Right atrium auricular region (tissue), 2 donors: ENCODE measurements at places on chromosomes 16 and 17.

- DNase-seq = no peak
- no peak overlapping the region for H3K27ac ChIP-seq
- H3K36me3 ChIP-seq = no peaks in the 10 kb centered on the region
Observed at GRCh38 chr17:15957206-15957605, 12.3 kb downstream of the ADORA2B start.

DNA sequence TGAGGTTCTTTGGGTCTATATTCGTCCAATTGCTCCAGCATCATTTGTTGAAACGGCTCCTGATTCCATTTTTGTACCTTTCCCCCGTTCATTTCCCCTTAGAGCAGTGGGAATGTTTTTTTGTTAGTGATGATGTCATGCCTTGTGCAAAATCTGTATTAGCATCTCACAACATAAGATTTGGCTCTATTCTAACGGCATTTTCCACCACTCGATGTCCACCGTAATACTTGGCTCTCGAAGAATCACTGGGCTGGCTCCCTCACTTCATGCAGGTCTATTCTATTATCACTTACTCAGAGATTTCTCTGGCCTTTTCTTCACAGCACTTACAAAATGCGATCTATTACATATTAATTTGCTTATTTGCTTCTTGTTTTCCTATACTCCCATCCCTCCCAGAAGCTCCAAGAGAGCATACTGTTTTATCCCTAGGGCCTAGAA, 571 bp upstream of the NME1 start:
- DNase-seq = no peak
- peak overlapping the region; percentile 95 for H3K27ac ChIP-seq
- peak overlapping the region; percentile 54 for H3K4me3 ChIP-seq
- H3K36me3 ChIP-seq = no peaks in the 10 kb centered on the region
- H3K27me3 ChIP-seq = no peaks in the 10 kb centered on the region

GRCh38 chr17:77845541-77846225, 112.8 kb upstream of the TNRC6C start:
- H3K27me3 ChIP-seq = no peaks in the 10 kb centered on the region
- H3K4me3 ChIP-seq = no peak overlapping the region
- no peak for DNase-seq
- no peak overlapping the region for H3K27ac ChIP-seq
- no peaks in the 10 kb centered on the region for H3K4me1 ChIP-seq
- no peaks in the 10 kb centered on the region for H3K36me3 ChIP-seq

DNA sequence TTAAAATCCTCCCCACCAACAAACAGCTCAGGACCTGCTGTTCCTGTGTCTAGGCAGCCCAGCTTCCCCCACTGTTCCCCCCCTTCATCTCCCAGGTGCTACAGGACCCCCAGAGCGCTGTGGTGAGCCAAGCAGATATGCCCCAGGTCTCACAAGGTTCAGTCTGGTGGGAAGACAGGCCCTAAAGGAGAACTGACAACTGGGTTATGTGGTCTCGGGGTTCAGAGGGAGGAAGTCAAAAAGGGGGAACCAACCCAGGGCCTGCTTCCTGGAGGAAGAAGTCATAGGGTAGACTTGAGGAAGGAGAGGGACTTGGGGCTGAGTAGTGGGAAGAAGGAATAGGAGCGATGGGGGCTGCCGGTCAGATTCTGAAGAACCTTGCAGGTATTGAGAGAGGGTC, 2.6 kb downstream of the RIPOR1 start:
- H3K27me3 ChIP-seq = no peaks in the 10 kb centered on the region
- no peaks in the 10 kb centered on the region for H3K4me1 ChIP-seq
- H3K27ac ChIP-seq = peak overlapping the region; percentile 97
- H3K36me3 ChIP-seq = no peaks in the 10 kb centered on the region
- DNase-seq = no peak
- no peak overlapping the region for H3K4me3 ChIP-seq

DNA sequence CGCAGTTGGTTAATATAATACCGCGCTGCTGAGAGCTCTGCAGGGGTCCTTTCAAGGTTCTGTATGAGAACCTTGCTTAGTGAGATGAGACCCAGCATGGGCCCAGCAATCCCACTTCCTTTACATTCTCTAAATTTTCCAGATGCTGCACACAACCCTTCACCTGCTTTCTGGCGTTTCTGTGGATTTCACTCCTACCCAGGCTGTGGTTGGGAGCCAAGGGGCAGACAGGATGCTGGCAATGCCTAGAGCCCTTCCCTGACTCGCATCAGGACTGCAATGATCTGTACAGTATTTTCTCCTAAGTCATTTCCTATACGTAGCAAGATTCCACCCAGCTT, 10.1 kb upstream of the PIPOX start:
- no peak overlapping the region for H3K4me3 ChIP-seq
- no peaks in the 10 kb centered on the region for H3K36me3 ChIP-seq
- no peaks in the 10 kb centered on the region for H3K4me1 ChIP-seq
- no peaks in the 10 kb centered on the region for H3K27me3 ChIP-seq
- no peak for DNase-seq
- H3K27ac ChIP-seq = no peak overlapping the region

DNA sequence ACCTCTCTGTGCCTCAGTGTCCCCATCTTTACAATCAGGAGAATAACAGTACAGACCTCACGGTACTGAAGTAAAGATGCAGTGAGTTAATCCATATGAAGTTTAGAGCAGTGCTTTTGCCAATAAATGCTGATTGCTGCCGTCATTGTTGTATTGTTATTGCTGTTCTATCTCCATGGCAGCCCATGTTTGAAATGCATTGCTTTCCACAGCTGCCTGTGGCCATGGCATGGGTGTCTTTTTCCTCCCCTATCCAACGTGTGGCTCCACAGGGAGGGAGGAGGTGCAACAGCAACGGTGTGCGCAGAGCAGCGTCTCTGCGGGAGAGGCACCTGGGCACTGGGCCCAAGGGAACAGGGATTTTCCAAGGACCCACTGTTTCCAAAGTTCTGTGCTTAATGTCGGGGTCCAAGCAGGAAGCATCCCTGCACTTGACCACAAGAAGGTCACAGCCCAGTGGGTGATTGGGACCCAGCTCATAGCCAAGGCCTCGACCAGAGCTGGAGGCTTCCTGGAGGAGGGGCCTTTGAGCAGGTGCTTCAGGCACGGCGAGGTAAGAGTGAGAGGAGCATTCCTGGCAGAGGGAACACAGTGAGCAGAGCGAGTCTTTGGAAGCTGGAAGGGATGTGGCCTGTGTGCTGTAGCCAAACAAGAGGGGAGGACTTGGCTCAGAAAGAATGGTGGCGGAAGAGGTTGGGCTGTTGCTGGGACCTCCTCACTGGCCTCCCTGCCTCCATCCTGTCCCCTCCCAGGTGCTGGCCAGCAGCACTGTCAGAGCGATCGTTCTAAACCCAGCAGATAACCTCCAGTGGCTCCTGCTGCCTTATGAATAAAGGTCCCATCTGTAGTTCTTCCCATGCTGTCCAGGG, 3.9 kb downstream of the RAI1 start:
- H3K36me3 ChIP-seq = no peaks in the 10 kb centered on the region
- peak overlapping the region; percentile 72 for H3K27ac ChIP-seq
- no peaks in the 10 kb centered on the region for H3K27me3 ChIP-seq
- H3K4me3 ChIP-seq = no peak overlapping the region
- DNase-seq = no peak

DNA sequence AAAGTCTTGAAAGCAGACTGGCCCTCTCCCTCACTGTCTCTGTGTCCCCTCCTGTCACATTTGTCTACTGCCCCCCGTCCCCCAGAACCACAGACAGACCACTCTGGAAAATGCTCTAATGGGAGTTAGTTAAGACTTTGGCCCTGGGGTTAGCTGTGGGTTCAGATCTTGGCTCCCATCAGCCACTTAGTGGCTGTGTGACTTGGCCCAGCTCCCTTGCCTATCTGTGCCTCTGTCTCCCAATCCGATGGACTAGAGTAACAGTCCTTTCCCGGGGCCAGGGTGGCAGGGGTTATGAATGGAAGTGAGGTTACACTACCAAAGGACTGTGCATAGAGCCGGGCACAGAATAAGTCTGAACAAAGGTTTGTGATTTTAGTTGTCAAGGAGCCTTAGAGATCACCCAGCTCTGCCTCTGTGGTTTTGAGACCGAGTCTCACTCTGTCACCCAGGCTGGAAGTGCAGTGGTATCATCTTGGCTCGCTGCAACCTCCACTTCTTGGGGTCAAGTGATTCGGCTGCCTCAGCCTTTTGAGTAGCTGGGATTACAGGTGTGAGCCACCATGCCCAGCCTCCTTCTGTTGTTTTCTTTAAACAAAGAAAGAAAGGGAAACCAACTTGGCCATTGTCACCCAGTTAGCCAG, 23.7 kb downstream of the PPL start:
- H3K36me3 ChIP-seq = no peaks in the 10 kb centered on the region
- H3K4me3 ChIP-seq = no peak overlapping the region
- no peak overlapping the region for H3K27ac ChIP-seq
- no peak for DNase-seq

GRCh38 chr17:37309051-37309450, 66.7 kb upstream of the C17orf78 start:
- H3K4me3 ChIP-seq = no peak overlapping the region
- H3K36me3 ChIP-seq = no peaks in the 10 kb centered on the region
- no peak overlapping the region for H3K27ac ChIP-seq
- no peaks in the 10 kb centered on the region for H3K4me1 ChIP-seq
- no peaks in the 10 kb centered on the region for H3K27me3 ChIP-seq

GRCh38 chr17:1421470-1421869, 21.4 kb upstream of the YWHAE start:
- DNase-seq = no peak
- no peak overlapping the region for H3K4me3 ChIP-seq
- H3K36me3 ChIP-seq = peaks cover 41% of the 10 kb centered on the region
- no peaks in the 10 kb centered on the region for H3K4me1 ChIP-seq
- H3K27ac ChIP-seq = no peak overlapping the region
- no peaks in the 10 kb centered on the region for H3K27me3 ChIP-seq

GRCh38 chr16:3032624-3033023, 4.1 kb downstream of the BICDL2 start:
- H3K4me3 ChIP-seq = no peak overlapping the region
- peaks cover 27% of the 10 kb centered on the region for H3K4me1 ChIP-seq
- no peak for DNase-seq
- H3K27me3 ChIP-seq = peaks cover 13% of the 10 kb centered on the region

GRCh38 chr16:67114793-67115192, 5.1 kb downstream of the PHAF1 start:
- no peak overlapping the region for H3K4me3 ChIP-seq
- no peaks in the 10 kb centered on the region for H3K4me1 ChIP-seq
- no peak for DNase-seq
- no peaks in the 10 kb centered on the region for H3K27me3 ChIP-seq

DNA sequence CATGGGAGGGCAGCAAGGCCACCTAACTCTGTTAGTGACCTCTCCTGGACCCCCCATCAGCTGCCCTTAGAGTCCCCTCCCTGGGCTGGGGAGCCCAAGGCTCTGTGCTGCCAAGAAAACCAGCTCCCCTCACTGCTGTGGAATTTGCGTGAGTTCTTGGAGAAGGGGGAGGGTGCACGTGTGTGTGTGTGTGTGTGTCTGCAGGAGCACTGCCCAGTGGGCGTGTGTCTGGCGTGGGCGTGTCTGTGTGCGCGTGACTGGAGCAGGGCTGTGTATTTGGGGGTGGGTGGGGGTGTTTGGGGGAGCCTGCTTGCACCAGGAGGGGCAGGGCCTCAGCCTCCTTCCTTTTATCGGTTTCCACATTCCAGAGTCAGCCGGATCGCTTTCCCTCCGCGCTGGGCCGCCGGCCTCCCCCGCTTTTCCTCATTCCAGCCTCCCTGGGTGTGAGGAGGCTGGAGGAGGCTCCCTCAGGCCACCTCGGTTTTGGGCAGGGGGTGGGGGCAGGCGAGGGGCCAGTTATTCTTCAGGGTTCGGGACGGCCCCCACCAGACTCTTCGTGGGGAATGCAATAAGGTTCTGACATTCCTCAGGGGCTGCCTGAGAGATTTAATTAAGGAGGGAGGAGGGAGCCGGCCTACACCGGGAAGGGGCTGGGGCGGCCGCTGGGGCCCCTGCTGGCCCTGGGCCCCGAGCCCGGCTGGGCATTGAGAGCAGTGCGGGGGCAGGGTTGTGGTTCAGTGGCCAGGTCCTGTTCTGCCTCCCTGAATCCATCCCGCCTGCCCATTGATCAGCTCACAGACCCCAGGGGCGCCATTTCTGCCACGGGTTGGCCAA, 2.5 kb downstream of the VASN start:
- no peaks in the 10 kb centered on the region for H3K36me3 ChIP-seq
- H3K4me3 ChIP-seq = peak overlapping the region; percentile 69
- DNase-seq = peak; percentile 89
- peak overlapping the region; percentile 93 for H3K27ac ChIP-seq

DNA sequence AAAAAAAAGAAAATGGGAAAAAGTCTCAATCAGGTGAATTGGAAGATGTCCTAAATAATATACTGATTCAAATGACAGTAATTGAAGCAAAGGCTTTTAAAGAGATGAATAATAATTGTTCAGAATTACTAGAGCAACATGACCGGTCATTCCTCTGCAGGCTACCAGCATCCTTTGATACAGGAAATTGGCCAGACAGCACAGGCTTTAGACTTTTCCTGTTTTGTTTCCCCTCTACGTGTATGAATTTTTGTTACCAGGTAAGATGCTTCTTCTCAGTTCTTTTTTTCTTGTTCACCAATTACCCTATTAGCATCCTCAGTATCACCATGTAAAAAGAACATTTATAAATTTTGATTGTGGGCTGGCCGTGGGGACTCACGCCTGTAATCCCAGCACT, 77.5 kb downstream of the RPGRIP1L start:
- no peaks in the 10 kb centered on the region for H3K36me3 ChIP-seq
- no peaks in the 10 kb centered on the region for H3K4me1 ChIP-seq
- H3K27ac ChIP-seq = no peak overlapping the region

DNA sequence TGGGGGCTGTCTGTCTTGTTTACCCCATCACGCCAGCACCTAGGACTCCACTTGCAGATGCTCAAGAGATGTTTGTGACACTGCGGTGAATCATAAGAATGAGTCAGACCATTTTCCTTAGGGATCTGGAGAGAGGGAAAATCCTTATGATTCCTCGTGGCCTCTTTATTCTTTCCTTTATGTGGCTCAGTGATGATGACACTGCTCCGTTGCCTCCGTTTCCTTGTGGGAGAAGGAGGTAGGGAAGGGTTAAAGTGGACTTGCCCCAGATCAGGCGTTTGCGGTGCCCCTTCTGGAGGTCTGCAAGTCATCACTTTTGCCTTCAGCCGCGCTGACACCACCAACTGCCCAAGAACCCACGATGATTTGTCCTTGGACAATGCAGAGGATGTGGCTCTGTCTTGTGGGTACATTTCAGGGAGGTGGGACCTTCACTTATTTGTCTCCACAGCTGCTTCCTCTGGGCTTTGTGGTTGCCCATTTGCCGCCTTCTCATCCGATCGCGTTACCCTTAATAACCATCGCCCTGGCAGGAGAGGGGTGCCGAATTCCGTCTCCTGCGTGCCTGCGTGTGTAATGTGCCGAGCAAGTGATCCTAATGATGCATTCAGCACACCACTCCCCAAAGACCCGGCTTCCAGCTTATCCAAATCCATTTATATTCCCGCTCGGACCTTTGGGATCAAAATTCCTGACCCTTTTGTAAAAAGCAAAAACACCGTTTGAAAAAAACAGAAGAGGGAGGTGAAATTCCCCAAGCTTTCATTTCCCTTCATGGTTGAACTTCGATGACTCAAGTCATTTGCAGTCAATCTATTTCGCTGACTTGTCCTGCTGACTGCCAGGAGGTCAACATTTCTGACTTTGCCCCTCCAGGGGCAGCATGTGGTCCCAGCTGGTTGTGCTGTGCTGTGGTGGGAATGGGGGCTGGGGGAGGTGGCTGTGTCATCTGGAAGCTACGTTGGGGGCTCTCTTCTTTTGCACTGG, 87.2 kb upstream of the IRX3 start:
- DNase-seq = no peak
- H3K27ac ChIP-seq = no peak overlapping the region
- H3K36me3 ChIP-seq = no peaks in the 10 kb centered on the region
- peaks cover 6% of the 10 kb centered on the region for H3K4me1 ChIP-seq
